NCI-H2171 treated with DMSO at 0.1 percent for 48 hours (cell line): ENCODE measurements at places on chromosomes 3 and 15.

- no peak for DNase-seq
Measured at GRCh38 chr15:62901087-62901486, 141.5 kb upstream of the TPM1 start.

DNA sequence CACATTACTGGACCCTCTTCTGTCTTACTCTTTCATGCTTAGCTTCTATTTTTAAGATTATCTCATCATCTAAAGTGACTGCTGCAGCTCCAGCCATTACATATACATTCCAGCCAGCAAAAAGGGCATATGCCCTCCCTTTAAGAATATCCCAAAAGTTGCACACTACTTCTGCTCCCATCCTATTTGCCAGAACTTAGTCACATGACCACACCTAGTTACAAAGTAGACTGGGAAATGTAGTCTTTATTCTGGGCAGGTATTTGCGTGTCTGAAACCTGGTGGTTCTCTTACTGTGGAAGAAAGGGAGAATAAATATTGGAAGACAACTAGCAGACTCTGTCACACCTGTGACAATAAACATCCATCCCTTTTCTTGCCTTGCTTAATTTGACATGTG is 341.6 kb upstream of the NR2E3 start:
- no peak for DNase-seq

- DNase-seq, result no peak
Measured at GRCh38 chr3:23495507-23495906, 292.4 kb downstream of the UBE2E2 start.

DNA sequence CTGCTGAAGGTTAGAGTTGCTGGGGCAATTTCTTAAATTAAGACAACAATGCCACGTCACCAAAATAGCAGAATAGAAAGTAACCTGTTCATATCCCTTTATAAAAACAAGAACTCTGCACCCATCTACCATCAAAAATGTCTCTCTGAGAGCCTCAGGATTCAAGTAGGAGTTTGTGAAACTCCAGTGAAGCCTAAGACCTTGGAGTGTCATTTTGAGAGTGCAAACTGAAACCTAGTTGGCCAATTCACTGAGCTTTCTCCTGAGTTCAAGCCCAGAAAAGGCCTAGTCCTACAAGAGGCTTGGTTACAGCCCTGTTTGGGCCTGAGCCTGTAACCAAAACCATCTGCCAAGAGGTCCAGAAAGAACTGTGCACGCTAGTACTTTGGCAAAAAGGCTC is 335.1 kb downstream of the EFHB start:
- no peak for DNase-seq

DNA sequence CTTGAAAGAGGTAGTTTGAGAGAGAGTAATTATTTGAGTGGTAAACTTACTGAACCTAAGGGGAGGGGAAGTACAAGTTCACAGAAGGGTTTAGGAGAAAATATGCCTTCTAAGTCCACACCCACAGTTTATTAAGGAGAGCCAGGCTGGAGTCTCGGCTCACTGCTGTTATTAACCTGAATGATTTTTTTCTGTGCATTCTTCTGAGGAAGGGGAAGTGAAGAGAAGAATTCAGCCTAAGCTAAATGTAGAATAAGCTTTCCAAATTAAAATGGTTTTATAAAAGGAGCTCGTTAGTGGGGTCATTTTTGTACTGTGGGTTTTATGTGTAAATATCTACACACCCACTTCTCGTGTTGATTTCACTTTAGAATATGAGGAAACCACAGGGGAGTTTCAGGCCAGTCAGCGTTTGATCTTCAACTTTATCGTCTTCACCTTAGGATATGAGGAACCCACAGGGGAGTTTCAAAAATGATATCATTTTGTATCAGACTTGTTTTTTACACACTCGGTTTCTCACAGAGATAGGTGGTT is 1.5 kb downstream of the WHAMM start:
- DNase-seq, result no peak

- peak; percentile 95 for DNase-seq
Measured at GRCh38 chr3:38136777-38137614, at the start of gene ACAA1. Gene ACAA1, minus strand, starts transcription at chr3:38137127. Its CDS starts 92 bp downstream, at chr3:38137035.

DNA sequence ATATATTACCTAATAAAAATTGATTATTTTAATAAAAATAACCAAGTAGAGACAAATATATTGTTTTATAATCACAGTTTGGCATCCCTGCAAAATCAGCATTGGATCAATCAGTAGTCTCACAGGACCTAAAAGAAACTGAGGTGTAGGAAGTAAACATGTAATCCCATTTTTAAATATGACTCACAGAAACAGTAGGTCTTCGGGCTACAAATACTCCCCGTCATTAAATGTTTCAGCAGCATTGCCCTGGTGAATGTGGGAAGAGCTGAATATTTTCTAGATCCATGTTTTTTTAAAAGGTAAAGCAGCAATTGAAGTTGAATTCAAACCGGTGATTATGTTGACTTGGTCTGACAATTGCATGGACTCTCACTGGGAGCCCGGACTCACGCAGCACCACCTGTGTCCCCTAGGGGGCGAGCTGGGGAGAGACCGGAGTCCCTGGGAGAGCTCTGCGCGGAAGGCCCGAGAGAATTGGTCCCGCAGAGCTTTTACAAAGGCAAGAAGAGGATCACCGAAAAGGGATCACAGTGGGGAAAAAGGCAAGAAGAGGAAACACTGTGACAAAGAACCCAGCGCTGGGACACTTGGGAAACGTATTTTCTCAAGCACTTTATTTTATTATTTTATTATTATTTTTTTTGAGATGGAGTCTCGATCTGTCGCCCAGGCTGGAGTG is 17.2 kb upstream of the USP3 start:
- peak; percentile 22 for DNase-seq

DNA sequence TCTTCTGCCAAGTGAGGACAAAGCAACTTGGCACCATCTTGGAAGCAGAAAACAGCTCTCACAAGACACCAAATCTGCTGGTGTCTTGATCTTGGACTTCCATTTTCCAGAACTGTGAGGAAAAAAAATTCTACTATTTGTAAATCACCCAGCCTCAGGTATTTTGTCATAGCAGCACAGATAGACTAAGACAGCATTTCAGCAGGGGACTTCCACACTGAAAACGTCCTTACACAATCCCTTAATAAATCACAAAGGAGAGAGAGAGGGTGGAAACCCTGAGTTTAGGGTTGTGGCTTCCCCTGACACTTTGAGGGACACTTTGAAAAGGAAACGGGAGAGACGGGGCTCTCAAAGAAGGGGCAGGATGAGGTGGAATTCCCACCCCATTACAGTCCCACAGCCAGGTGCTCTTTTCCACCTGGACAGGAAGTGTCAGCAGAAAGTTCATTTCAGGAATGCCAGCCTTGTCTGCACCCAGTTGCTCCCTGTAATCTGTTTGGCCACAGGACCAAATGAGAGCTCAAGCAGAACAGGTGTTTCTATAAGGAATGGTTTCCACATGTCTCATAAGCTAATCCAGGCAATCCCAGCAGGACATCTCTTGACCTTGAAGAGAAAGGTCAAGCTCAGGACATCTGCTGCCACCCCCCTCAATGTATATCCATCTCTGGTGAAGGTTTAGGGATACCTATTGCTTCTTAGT is 51.3 kb downstream of the MYLK start:
- DNase-seq, result no peak

- no peak for DNase-seq
Measured at GRCh38 chr3:134392336-134392983, 18.2 kb upstream of the AMOTL2 start.

GRCh38 chr3:111051354-111051753 is 20.3 kb upstream of the NECTIN3 start:
- DNase-seq, result no peak

- no peak for DNase-seq
Measured at GRCh38 chr3:29591579-29591978, 310.7 kb downstream of the RBMS3 start.

GRCh38 chr3:179299316-179299715 is 23.5 kb upstream of the ZNF639 start:
- DNase-seq, result no peak

- no peak for DNase-seq
Measured at GRCh38 chr3:66476852-66477381, 23.9 kb downstream of the LRIG1 start.

GRCh38 chr3:23931597-23931996 is 13.5 kb upstream of the NR1D2 start:
- no peak for DNase-seq
